ENCODE measurements at places on chromosomes 4 and X. TPM values are rescaled to one million over a fixed set of nuclear protein-coding genes. Genes with fewer than 3 reads are reported as not detected.

The STAP1 gene
- total RNA-seq = 0.24 TPM

The RTL5 gene
- total RNA-seq = 0.20 TPM

- no peak for ATAC-seq
These were observed 260.7 kb downstream of the COL25A1 start for GRCh38 chr4:109041463-109042360.

DNA sequence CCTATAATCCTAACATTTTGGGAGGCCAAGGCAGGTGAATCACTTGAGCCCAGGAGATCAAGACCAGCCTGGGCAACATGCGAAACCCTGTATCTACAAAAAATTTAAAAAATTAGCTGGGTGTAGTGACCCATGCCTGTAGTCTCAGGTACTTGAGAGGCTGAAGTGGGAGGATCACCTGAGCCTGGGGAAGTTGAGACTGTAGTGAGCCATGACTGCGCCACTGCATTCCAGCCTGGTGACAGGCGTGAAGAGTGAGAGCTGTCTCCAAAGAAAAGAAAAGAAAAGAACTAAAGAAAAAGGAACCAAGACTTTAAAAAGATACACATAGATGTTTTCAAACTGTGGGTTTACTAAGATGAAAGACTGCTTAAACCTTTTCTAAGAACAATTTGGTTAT, 129.0 kb downstream of the SPCS3 start:
- ATAC-seq = no peak
